Astrocyte (in vitro differentiated cells and primary cell): ENCODE measurements at places on chromosomes 5 and 9.

DNA sequence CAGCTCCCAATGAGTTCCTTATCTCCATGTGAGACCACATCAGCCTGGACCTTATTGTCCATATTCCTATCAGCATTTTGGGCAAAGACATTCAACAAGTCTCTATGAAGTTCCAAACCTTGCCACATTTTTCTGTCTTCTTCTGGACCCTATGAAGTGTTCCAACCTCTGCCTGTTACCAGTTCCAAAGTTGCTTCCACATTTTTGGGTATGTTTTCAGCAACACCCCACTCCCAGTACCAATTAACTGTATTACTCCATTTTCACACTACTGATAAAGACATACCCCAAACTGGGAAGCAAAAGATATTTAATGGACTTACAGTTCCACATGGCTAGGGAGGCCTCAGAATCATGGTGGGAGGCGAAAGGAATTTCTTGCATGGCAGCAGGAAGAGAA, 548.5 kb downstream of the CHSY3 start:
- H3K4me3 ChIP-seq: no peak overlapping the region
- no peak overlapping the region for H3K27ac ChIP-seq
- no peaks in the 10 kb centered on the region for H3K27me3 ChIP-seq
- no peaks in the 10 kb centered on the region for H3K4me1 ChIP-seq
- no peaks in the 10 kb centered on the region for H3K36me3 ChIP-seq
- no peak for DNase-seq

DNA sequence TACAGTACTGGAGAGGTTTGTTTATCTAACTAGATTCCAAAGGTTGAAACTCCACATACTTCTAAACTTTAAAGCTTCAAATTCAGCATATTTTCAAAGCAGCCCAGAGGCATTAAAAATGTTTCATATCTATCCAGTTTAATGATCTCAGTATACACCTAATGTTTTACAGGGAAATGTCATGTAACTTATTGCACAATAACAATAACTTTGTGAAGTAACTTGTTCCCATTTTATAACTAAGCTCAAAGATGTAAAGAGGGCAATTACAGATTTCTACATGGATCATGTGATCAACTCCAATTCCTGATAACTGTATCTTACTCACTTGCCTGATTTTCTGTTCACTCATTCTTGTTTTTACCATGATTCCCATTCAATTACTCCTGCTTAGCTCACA, 610.0 kb downstream of the TAF11L14 start:
- H3K27me3 ChIP-seq: no peaks in the 10 kb centered on the region
- DNase-seq: no peak
- no peaks in the 10 kb centered on the region for H3K36me3 ChIP-seq
- no peak overlapping the region for H3K27ac ChIP-seq

DNA sequence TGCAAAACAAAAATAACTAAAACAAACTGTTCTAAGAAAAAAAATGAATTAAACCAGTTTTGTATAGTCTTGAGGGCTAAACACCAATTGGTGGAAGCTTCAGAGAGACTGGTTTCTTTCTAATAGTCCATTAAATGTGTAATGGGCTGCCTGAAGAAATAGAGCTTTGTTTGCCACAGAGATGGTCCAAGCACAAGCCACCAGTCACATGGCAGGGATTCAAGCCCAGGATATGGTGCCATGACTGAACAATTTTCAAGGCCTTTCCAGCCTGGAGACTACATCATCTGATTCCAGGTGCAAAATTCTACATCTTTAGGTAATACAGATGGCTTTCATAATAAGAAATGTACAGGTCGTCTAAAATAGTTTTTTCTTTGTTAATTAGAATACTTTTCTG, 355.3 kb downstream of the NR2F1-AS1 start:
- H3K27ac ChIP-seq: no peak overlapping the region
- H3K36me3 ChIP-seq: no peaks in the 10 kb centered on the region
- H3K4me3 ChIP-seq: no peak overlapping the region
- DNase-seq: no peak
- H3K4me1 ChIP-seq: no peaks in the 10 kb centered on the region

GRCh38 chr5:367358-368130, 46.0 kb downstream of the AHRR start:
- no peaks in the 10 kb centered on the region for H3K27me3 ChIP-seq
- peaks cover 30% of the 10 kb centered on the region for H3K4me1 ChIP-seq
- peak; percentile 15 for DNase-seq

DNA sequence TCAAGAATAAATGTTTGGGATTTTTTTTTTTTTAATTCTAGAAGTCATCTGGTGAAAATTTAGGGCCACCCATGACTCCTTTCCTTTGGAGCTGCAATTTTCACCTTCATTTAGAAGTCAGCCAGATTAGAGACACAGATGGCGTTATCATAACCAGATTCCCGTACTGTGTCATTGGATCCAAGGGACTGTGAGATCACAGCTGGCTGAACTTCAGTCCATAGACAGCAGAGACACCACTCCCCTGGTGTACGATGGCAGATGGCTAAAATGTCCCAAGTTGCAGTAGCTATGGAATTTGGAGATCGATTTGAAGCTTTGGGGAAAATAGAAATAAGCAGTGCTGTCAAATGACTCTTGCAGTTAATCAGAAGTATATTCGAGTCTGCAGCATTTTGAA, 216.3 kb downstream of the RFK start:
- no peaks in the 10 kb centered on the region for H3K27me3 ChIP-seq
- H3K4me1 ChIP-seq: peaks cover 19% of the 10 kb centered on the region
- DNase-seq: no peak

- no peaks in the 10 kb centered on the region for H3K36me3 ChIP-seq
- H3K4me3 ChIP-seq: no peak overlapping the region
- peak overlapping the region; percentile 22 for H3K27ac ChIP-seq
- peaks cover 8% of the 10 kb centered on the region for H3K4me1 ChIP-seq
Measured at GRCh38 chr9:74521009-74521408, 23.9 kb downstream of the RORB start.

- H3K27ac ChIP-seq: no peak overlapping the region
- H3K27me3 ChIP-seq: no peaks in the 10 kb centered on the region
- peak; percentile 61 for DNase-seq
- H3K4me1 ChIP-seq: no peaks in the 10 kb centered on the region
- no peak overlapping the region for H3K4me3 ChIP-seq
Measured at GRCh38 chr5:113264046-113264445, 170.7 kb downstream of the TSSK1B start.
